Placental pericyte (primary cell): ENCODE measurements at places on chromosomes 1 and 21. TPM values are rescaled to one million over a fixed set of nuclear protein-coding genes. Genes with fewer than 3 reads are reported as not detected.

Gene PRRC2C
- 50.6 and 73.2 TPM in 2 replicates for total RNA-seq

Gene C1orf94
- total RNA-seq = not detected in 2 replicates

Gene CPTP
- total RNA-seq = 20.8 and 28.1 TPM in 2 replicates

Gene MAP10
- total RNA-seq = 2.4 and 2.6 TPM in 2 replicates
